ENCODE measurements at places on chromosomes 5 and 9.

DNA sequence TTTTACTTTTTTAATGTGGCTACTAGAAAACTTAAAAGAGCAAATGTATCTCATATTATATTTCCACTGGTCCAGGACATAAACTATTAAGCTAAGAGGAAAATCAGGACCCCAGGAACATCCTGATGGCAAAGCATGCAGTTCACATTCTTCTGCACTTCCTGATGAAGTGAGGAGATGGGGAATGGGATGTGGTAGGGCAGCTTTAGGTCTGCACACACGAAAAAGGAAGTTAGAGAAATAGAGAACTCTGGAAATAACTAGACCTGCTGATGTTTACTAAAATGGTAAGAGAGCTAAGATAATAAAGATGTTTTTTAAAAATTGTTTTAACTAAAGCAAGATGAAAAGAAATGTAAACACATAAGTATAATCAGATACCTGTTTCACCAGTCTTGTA, 39.7 kb upstream of the NIPBL start:
- no peak for DNase-seq

DNA sequence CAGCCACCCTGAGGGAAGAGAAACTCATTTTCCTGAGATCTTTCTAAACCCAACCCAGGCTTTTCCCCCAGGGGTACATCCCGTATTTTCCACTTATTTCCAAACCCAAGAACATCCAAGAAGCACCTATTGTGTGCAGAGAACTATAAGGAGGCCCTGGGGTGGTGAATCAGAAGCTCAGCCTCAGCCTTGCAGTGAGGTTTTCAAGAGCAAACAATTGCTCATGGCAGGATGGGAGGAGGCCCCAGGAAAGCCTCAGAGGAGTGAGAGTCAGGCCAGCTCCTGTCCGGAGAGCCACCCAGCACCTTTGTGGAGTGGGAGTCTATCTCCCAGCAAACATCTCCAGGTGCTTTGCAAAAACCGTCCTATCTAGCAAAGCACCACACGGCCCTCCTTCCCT, 19.2 kb downstream of the NIPAL4 start:
- no peak for DNase-seq

DNA sequence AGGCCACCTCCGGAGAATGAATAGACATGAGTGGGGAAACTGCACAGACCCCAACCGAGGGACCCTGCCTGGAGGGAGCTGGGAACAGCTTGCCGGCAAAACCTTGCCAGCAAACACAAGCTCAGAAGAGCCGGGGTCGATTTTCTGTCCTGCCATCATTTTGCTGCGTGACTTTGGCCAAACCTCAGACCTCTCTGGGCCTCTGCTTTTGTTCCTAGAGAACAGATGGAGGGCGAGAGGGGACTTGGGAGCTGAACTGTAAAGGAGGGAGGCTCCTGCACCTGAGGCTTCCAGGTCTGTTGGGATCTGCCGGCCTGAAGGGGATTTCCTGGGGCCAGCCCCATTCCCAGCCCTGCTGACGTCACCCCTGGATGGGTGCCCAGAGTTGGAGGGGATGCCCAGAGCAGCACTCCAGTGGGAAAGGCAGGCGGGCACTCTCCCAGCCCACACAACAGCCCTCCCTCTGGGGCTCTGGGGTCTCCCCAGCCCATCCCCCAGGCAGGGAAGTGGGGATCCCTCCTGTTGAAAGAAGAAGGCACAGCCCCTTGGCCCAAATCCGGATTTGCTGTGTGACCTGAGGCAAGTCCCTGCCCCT, 40.4 kb upstream of the SYNPO start:
- DNase-seq: no peak

DNA sequence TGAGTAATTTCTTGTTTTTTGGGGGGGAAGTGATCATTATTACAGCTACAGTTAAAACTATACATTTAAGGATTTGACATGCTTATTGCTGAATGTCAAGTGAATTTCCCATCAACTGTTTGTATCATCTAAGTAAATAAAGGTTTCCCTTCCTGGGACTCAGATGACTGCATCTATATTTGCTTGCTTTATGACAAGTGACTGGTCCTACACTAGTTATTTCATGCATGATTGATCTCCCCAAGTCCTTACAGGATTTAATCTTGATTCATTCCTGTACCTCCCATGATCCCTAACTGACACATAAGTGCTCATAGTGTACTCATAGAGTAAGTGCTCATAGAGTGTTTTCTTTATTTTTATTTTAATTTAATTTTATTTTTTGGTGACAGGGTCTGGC, 2.8 kb downstream of the TXNDC8 start:
- no peak for DNase-seq

- DNase-seq: no peak
Measured at GRCh38 chr5:122924203-122924602, 78.8 kb downstream of the SNX24 start.

DNA sequence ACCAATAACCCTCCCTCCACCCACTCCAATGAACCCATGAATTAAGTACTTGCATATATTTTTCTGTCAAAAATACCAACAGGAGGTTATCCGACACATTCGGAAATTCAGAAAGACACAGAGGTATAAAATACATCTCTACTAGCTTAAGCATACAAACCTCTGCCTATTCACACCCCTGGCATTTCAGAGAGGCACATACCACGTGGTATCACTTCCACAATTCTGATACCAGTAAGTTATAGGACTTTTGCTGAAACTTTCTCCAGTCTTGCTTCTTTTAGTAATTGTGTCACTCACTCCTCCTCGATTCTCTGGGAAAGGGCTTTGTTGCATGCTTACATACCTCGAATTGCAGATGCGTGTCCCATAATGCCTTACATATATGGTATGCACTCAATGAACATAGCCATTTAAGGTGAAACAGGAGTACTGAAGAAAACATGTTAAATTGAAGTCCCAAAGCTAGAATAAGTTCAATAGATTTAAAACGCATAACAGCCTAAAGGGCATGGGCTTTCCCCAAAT, 58.1 kb downstream of the TLE1 start:
- no peak for DNase-seq

DNA sequence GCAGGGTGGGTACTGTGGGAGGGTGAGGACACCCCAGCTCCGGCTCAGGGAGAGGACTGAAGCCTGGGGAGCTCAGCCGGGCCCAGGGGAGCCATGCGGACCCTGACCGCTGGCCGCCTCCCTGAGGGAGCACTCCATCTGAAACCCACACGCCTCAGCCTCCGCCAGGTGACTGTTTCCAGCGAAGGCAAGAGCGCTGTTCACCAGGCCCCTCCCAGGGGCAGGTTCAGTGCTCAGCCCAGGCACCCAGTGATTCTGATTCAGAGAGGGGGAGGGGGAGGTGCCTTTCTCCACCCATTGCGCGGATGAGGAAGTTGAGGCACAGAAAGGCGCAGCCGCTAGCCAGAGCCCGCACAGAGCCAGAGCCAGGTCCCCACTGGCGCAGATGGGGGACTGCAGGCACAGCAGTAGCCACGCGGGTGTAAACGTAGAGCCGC, 27.0 kb downstream of the ADGRD2 start:
- no peak for DNase-seq

- no peak for DNase-seq
Measured at GRCh38 chr9:126454215-126454614, 127.6 kb downstream of the MVB12B start.

GRCh38 chr9:130663258-130663976, 977 bp upstream of the PRDM12 start:
- DNase-seq: no peak

- no peak for DNase-seq
Measured at GRCh38 chr9:117084221-117084620, 330.6 kb downstream of the ASTN2 start.

DNA sequence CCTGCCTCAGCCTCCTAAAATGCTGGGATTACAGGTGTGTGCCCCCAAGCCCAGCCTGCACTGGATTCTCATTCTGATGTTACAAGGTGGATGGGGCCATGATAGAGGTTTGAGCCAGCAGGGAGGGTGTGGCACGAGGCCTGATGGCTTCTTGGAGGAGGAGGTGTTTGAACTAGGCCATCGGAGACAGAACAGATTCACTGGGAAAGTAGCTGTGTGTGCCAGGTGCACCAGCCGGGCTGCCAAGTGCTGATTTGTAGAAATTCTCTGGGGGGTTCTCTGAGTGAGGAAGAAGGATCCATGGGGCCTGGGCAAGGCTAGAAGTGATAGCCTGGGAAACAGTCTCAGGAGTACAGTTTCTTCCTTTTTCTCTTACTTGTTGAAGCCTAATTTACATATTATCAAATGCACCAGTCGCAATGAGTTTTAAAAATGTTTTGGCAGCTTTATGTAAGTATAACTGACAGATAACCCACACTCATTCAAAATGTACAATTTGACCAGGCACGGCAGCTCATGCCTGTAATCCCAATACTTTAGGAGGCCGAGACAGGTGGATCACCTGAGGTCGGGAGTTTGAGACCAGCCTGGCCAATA, 31.1 kb upstream of the STXBP1 start:
- DNase-seq: no peak

- no peak for DNase-seq
Measured at GRCh38 chr5:36606428-36607113, at the start of gene SLC1A3. Gene SLC1A3 (plus strand): TSS chr5:36606606. CDS start chr5:36608424, 1,818 bp downstream.

- no peak for DNase-seq
Measured at GRCh38 chr5:139667001-139667729, 19.0 kb downstream of the CXXC5 start.

DNA sequence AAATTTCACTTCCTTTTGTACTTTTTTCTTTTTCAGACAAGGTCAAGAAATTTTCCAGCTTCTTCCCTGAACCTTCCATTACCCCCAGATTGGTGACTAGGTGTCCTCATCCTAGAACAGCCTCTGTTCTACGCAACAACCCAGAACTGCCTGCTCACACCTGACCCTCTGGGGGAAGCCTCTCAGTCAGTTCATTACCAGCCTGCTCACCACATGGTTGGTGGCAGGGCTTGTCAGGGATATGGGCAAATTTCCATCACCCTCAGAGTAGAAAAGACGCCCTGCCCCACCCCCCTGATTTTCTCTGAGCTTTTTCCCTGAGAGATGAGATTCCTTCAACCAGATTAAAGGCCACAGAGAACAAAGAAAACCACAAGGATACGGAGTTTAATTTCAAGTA, 5.3 kb upstream of the CFAP95 start:
- DNase-seq: no peak

GRCh38 chr5:163503106-163504078, 2.0 kb upstream of the MAT2B start:
- no peak for DNase-seq

DNA sequence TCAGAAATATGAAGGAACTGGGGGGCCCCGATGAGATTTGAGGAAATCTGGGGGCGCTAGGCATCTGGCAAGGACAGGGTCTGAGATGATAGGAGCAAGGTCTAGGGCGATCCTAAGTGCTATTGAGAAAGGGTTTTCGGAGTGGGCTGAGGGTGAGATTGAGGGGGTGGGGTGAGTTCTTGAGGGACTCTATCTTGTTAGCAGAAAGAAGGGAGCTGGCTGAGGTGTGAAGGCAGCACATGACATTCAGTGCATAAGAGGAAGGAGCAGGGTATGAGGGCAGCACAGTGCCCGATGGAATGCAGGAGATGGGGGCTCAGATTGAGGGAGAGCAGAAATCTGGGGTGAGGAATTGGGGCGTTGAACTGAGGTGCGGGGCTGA, 640 bp downstream of the TRIM32 start:
- DNase-seq: no peak

GRCh38 chr9:37904445-37905130, 661 bp upstream of the SLC25A51 start:
- DNase-seq: no peak

DNA sequence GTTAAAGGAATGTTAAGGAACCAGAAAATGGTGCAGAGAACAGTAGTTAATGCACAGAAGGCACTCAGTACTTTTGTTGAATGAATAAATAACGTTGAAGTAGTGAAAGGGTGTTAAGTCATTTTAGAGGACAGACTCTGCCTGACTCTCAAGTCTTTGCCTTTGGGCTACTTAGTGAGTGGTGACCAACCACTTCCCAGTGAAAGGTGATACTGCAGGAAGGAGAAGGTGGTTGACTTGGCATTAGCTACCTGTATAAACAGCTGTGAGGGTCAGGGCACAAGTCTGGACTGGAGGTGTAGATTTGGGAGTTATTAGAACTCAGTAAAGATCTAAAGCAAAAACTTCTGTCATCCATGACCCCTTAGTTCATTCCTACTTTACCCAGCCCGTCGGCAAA, 4.9 kb upstream of the SHB start:
- DNase-seq: no peak

DNA sequence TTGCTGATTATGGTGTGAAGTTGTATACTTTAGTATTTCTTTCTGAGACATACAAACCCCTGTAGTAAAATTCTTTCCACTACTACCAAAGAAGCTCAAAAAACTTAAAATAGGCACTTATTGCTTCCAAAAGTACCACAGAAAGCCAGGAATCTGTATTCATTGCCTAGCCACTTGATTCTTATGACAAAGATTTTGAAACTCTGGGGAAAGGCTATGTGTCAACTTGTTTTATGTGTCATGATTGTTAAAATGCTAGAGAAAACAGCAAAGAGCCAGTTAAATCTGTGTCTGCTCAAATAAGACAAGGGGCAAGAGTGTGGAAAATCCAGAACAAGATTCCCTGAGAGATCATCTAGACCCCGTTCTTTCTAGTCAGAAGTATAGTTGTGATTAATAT, 6.0 kb downstream of the KIF2A start:
- no peak for DNase-seq

DNA sequence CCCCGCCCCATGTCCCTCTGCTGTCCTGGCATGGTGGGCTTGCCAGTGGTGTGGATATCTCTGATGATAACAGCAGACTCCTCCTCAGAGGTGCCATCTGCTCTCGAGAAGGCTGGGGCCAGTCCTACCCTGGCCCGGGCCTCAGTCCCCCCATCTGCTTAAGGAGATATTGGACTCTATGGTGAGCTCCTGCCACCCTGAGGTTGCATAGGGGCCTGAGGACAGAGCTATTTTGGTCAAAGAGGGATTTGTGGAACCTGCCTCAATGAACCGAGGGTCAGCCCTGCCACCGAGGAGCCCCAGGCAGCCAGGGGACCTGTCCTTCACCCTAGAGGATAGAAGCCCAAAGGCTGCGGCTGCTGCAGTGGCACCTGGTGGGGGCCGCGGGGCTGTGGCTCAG, 32.6 kb downstream of the NTNG2 start:
- no peak for DNase-seq

DNA sequence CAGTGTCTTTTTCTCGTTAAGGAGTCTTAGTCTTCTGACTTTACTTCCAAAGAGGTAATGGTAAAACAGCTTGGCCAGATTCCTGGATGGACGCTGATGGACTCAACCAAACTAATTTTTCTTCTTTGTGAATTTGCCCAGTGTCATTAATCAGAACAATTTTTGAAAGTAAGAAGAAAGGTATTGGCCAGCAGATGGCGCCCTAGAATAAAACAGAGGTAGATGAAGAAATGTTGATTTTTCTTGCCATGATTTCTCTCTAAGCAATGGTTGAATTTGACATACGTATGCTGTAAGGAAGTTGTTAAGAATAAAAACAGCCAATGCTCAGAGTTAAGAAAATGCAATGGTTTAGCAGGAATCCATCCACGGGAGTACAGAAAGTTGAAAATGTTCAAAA, 500.0 kb downstream of the DIRAS2 start:
- DNase-seq: peak; percentile 1

GRCh38 chr5:31346896-31347551, 153.5 kb downstream of the CDH6 start:
- no peak for DNase-seq

DNA sequence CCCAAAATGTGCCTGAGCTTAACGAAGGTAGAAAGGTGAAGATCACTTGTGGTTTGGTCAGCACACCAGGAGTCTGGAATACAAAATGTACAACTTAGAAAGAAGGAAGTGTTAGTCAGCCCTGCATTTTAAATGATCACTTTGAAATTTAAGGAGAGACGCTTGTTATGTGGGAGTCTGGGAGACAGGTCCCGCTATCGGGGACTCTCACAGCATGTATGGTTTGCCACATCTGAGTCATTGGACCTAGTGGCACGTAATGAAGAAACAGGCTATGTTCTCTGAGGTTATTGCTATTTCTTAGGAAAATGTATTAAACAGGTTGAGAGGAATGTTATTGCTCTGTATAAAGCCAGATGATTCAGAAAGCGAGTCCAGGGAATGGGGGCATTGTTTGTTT, 2362.5 kb upstream of the WWC1 start:
- DNase-seq: no peak

All from T-helper 22 cell (primary cell).